HT-29 (cell line): ENCODE measurements at places on chromosomes 4 and X. TPM values are rescaled to one million over a fixed set of nuclear protein-coding genes. Genes with fewer than 3 reads are reported as not detected.

DNA sequence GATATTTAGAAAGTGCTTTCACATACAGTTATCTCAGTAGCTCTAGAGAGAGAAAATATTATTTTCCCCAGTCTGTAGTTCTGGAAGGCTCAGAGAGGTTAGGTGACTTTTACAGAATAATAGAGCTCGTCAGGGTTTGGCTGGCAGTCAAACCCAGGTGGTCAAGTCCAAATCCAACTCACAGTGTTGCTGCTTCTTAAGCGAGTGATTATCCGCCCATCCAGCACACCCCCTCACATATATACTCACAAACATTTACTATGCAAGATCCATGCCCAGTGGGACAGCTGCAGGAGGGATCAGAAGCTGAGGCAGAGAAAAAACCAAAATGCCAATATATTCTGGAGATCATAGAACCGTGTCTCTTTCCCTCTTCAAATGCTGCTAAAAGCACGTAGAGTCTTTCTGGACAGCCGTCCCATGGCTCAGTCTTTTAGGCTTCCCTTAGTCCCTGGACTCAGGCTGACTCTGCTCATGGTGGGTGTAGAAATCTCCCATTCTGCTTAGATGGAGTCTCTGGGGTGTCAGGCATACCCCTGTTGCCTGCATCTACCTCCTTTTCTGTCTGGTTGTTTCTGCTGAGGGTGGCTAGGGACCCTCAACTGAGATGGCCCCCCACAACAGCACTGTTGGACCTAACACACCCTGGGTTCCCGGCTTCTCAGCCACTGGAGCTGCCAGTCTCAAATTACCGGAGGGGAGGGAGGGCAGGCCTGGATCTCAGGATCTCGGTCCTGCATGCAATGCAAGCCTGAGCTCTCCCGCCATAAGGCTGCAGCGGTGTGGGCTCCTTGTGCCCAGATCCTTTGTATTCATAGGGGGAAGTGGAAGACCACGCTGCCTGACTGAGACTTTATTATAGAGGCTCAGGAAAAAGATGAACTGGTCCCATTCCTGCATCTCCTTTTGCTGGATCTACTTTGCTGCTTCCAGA, at the start of gene CHRNA9:
TSS of gene CHRNA9 (plus strand) at position 743 of the 934 bp plus-strand sequence. CDS start at position 878, 135 bp downstream.
- DNase-seq = no peak

DNA sequence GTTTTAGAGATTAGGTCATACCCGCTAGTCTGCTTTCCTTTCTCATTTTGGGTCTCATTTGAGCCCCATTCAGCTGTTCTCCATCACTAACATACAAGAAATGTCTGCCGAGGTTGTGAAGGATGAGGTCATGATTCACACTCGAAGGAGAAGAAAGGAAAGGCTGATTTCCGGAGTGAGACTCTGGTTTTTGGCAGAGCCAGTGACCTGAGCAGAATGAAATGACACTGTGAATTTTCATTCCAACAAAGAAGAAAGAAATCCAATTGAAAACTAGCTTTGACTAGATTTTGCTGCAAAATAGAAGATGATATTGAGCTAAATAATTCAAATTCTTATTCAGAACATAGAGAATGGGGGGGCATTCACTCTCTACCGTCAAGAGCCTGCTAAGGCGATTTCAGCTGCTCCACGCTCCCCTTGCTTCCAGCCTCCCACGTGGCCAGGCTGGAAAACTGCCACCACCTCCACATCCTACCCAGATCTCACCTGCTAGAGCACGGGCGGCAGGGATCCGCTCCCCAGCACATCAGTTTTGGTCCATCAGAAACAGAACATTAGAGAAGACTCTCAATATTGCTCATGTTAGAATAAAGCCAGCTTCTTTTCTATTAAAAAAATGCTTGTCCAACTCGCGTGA, 39.0 kb downstream of the F11 start:
- DNase-seq = no peak

DNA sequence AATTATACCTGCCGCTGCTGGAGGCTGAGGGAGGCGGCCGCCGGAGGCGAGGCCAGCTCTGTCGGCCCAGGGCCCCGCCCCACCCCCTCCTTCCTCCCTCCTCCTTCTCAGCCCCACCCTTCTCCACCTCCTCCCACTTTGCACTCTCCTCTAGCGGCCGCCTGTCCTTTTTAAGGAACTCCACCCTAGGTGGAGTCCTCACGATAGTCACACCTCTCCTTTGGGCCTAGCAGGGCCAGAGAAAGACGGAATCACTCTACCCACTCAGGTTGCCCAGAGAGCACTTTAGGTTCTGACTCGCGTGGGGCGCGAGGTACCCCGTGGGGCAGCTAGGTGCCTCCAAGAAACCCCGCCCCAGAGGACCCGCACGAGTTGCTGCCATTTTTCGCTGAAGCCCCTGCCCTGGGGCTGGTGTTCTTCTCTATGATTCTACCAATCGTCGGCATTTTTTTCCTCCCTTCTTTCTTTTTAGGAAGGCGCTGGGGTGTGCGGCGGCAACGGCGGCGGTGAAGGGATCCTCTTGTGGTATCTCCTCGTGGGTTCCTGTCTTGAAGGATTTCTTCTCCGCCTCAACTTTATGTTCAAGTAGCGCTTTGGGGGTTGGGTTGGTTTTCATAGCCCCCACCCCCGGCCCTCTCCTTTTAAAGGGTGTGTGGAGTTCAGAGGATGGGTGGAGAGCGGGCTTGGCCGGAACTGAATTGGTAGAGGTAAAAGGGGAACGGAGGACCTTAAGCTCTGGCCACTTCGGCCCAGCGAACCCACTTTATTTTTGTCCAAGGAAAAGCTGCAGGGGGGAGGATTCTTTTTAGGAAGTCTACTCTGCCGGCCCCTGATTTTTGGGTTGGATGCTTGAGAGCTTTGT, at the start of gene KLF8:
TSS of gene KLF8 (plus strand) at position 136 of the 862 bp plus-strand sequence. CDS start 979 bp downstream, outside the sequence.
- DNase-seq = no peak

RBMX gene
- total RNA-seq = 255 and 257 TPM in 2 replicates

RPS6KA6 gene
- 0.61 and 2.5 TPM in 2 replicates for total RNA-seq

- peak; percentile 27 for DNase-seq
Observed at GRCh38 chr4:176277162-176277904, 8.3 kb upstream of the ASB5 start.

CXCL10 gene
- 0.08 and 0.63 TPM in 2 replicates for total RNA-seq

DNA sequence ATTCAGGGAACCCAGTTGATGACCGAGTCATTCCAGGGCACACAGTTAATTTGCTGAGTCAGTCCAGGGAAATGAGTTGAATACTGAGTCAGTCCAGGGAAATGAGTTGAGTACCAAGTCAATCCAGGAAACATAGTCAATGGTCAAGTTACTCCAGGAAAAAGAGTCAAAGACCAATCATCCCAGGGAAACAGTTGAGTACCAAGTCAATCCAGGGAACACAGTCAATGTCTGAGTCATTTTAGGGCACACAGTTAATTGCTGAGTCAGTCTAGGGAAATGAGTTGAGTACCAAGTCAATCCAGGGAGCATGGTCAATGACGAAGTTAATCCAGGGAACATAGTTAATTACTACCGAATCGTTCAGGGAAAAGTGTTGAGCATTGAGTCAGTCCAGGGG, 754.4 kb downstream of the NLGN4X start:
- DNase-seq = no peak
